ENCODE measurements at places on chromosomes 7 and 10.

GRCh38 chr7:50674896-50675835 is 107.5 kb downstream of the GRB10 start:
- DNase-seq: no peak

- DNase-seq: no peak
Observed at GRCh38 chr10:96838529-96838928, 6.4 kb downstream of the LCOR start.

DNA sequence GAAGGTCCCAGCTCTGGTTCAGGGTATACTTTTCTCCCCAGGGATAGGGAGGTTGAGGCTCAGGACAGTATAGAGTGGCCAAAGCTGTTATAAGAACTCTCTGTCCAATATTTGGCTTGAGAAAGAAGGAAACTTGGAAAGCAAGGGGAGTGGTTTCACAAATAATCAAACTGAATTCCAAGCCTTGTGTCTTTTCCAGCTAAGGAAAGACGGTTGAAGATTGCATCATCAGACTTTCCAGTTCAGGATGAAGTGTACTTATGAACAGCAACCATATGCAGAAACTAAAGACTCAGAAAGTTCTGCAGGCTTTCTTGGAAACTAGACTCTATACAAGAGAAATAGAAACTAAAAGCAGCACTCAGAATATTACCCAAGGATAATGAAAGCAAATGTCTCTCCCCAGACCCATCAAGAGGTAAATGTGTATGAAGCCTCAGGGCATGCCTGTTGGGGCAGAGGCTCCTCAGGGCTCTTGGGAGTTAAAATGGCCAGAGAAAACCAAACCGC is 46.4 kb downstream of the RAMP3 start:
- DNase-seq: no peak

- no peak for DNase-seq
Observed at GRCh38 chr10:126777714-126778113, 107.2 kb upstream of the C10orf90 start.

DNA sequence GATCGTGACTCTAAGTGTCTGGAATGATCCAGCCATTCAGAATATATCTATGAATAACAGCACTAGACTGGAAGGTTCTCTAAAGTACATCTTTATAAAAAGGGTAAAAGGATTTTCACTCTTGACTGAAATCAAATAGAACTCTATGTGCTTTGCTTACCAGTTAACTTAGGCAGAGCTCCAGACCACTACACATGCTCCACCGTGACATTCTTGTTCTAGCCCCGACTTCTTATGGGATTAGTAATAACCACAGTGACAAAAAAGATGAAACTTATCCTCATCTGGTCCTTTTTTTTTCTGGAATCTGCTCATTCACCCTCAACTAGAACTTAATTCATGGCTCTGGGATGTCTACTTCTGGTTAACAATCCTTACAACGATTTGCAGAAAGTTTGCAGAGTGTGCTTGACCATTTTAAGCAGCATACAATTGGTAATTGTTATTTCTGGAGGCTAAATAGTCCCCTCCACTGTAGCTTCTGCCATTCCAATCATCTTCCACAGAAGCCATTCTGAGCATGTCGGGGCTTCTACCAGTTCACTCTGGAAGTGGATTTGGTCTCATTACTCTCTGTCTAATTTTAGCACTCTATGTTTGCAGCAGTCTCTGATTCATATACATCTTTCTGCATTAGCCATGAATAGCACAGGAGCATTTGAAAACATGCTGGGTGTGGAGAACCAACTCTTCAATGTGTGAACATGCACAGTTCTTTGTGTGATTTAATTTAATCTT is 163.7 kb upstream of the CDC14C start:
- no peak for DNase-seq

DNA sequence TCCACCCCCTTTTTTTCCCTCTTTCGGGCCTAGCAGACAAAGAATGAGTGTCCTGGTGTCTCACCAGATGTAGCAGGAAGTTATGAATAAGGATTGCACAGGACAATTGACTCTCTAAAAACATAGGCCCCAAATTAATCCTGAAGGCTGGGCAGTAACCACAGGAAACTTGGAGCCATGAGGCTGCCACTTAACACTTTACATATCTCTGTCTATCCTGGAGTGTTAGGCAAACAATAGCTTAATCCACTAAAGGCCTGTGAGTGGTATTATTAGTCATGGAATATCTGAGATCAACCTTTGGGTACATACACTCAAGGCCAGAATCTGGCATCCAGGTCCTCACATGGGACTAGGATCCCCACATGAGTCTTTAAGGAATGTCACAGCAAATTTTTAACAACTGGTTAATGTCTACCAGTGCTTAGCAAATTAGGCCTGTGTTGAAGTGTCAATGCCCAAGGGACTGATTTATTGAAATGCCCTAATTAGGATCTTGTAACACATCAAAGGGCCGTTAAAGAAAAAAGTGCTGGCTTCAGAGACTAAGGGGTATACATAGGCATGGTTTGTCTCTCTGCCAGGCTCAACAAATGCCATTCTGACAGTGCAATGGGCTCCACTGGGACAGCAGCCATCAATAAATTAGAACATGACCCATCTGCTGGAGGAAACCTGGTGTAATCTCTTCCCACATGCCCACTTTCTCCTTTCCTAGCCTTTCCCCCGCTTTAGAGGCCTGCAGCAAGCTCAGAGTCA is 196.7 kb upstream of the TBX20 start:
- DNase-seq: no peak

GRCh38 chr10:36188080-36188453 is 546.0 kb upstream of the FZD8 start:
- DNase-seq: no peak

DNA sequence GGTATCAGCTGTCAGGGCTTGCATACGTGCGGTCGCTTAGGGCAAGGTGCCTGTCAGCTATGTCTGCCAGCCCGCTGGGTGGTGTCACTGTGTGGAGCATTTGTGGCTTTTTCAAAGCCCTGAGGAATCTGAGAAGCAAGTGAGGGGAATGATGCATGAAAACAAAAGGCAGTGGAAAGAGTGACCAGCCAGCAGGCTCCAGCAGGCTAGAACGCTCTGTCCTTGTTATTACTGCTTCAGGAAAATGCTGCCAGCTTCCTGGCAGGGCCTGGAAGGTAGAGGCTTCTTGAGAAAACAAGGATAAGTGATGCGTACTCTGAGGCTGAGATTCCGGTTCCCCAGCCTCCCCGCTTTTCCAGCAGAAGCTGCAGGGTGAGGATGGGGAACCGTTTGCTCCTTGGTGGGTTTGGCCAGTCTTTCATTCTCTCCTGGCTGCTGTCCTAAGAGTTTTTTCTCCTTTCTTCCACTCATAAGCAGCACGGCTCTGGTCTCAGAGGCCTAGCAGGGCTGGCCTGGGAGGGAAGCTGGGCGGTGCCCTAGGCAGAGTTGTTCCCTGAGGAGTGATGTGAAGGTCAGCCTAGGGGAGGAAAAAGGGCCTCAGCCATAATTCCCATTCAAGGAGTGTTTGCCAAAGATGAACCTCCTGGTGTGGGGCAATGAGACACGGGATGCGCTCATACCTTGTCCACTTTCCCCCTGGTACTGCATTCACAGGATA is 42.8 kb upstream of the MKLN1 start:
- DNase-seq: no peak

GRCh38 chr10:1411956-1412355 is 325.4 kb downstream of the ADARB2 start:
- no peak for DNase-seq

GRCh38 chr10:27225642-27226257 is 14.8 kb downstream of the ACBD5 start:
- no peak for DNase-seq

- DNase-seq: no peak
Observed at GRCh38 chr10:44425466-44425865, 40.6 kb upstream of the CXCL12 start.

GRCh38 chr7:107711301-107711700 is 32.6 kb upstream of the CBLL1 start:
- no peak for DNase-seq
